Right cardiac atrium (tissue), 5 donors: ENCODE measurements at places on chromosomes 1 and 21. TPM values are rescaled to one million over a fixed set of nuclear protein-coding genes. Genes with fewer than 3 reads are reported as not detected.

- DNase-seq = peak; percentile 67
Observed at GRCh38 chr1:28156821-28157220, 19.7 kb downstream of the PTAFR start.

GRCh38 chr1:23434260-23434775 lies 9.8 kb upstream of the TCEA3 start:
- DNase-seq = no peak

- DNase-seq = no peak
Observed at GRCh38 chr1:52679048-52679447, 19.1 kb downstream of the COA7 start.

DNA sequence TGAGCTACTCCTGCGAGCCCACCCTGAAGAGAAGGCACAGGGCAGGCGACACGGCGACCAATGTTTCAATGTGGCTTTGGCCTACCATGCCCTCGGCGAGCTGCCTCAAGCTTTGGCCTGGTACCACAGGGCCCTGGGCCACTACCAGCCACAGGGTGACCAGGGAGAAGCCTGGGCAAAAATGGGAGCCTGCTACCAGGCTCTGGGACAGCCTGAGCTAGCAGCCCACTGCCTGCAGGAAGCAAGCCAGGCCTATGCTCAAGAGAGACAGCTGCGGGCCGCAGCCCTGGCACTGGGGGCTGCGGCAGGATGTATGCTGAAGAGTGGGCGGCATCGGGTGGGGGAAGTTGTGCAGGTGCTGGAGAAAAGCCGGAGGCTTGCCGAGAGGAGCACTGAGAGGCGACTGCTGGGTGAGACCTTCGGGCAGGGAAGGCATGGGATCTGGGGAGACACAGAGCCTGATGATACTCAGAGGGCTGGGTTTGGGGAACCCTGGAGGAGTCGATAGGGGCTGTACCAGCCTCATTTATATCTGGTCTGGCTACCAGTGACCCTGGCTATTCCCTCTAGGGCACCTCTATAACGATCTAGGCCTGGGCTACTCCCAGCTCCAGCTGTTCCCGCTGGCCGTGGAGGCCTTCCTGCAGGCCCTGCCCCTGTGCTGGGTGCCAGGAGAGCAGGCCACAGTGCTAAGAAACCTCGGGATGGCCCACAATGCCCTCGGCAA lies 2.3 kb downstream of the TTC24 start:
- DNase-seq = no peak

- DNase-seq = peak; percentile 9
Observed at GRCh38 chr1:16719571-16720350, 20.6 kb upstream of the RNU1-4 start.

GRCh38 chr1:174812016-174812415 lies 187.7 kb upstream of the CACYBP start:
- DNase-seq = no peak

DNA sequence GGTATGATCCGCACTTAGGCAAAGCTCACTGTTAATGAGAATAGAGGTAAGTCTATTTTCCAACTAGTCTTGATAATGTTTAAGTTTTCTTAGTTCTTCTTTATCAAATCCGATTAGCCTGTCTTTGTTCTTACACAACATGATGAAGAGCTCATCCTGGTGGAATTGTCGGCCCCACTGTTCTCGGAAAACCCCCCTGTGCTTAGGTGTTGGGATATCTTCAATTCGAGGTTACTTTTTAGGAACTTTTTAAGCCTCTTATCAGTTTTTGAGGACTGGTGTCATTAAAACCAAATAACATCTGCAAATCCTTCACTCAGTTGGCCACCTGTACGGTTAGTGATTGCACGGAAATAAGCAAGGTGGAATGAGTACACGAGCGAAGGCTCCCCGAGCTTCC lies 60.7 kb upstream of the KIF26B start:
- no peak for DNase-seq

- no peak for DNase-seq
Observed at GRCh38 chr1:85379203-85380136, 85.5 kb downstream of the DDAH1 start.

DNA sequence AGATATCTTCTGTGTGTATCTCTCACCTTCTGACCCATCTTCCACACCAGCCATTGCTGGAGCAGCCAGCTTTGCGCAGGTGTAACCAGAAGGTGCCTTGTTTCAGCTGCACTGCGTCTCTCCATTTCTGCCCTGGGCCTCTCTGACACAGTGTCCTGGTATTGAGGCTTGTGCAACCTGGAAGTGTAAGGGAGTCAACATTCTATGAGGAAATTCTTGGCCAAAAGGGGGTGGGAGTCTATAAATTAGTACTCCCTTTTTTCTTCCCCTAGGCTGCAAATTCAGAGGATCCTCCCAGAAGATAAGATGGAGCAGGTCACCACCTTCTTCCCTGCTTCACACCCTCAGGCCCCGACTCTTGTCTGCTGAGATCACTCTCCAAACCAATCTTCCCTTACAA lies 109.1 kb downstream of the MRPS6 start:
- DNase-seq = no peak

DNA sequence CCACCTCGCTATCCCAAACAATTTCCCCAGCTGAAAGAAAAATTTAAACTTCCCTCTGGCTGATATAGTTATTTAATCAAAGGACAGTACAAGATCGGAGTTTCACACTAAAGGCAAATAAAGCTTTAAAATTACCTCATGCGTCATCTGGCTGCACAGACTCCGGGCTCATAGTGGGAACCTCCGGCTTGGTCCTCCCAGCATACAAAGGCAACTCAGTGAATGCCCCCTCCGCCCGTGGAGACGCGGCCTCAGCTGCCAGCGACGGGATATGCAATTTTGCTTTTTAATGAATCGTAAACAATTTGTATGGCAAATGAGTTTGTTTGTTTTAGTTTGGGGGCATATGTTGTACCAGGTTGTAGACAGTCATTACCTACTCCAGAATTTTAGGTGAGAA lies 214.6 kb upstream of the NFIA start:
- no peak for DNase-seq

DNA sequence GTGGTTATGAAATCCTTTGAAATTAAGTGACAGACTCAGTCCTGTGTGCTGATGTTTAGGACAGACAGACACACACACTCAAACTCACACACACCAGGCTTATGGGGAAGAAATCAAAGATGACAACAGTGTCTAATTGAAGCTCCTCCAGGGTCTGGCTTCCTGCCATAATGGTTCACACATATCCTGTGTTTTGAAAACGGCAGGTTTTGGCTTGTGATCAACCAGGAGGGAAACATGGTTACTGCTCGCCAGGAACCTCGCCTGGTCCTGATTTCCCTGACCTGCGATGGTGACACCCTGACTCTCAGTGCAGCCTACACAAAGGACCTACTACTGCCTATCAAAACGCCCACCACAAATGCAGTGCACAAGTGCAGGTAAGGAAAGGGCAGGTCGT lies 4.6 kb downstream of the MTARC1 start:
- DNase-seq = no peak

DNA sequence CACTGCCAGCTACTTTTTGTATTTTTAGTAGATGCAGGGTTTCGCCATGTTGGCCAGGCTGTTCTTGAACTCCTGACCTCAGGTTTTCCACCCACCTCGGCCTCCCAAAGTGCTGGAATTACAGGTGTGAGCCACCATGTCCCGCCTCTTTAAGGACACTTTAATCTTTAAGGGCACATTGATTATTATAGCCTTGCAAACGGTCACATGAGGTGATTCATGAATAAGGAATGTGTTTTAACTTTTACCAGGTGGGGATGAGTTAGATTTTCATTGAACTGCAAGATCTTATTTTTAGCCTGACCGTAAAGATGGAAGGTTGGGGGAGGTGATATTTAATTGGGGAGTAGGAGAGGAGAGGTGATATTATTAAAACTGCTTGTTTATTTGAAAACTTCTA lies 61.9 kb downstream of the TBCE start:
- no peak for DNase-seq

DNA sequence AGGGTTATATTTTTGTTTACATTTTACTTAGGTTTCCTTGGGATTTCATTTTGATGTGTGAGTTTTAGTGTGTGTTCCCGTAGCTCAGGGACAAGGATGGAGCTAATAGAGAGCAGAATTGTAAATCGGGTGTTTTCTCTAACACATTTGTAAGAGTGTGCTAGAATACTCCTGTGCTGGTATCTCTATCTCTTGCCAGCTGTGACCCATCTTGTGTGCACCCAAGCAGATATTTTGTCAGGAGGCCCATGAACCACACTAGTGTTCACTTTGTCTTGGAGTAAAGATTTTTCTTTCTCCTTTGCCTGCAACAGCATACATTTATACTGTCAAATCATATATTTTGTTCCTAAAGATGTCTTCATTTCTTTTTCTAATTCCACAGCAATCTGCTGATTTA lies 23.4 kb downstream of the KRTAP19-8 start:
- DNase-seq = no peak

DNA sequence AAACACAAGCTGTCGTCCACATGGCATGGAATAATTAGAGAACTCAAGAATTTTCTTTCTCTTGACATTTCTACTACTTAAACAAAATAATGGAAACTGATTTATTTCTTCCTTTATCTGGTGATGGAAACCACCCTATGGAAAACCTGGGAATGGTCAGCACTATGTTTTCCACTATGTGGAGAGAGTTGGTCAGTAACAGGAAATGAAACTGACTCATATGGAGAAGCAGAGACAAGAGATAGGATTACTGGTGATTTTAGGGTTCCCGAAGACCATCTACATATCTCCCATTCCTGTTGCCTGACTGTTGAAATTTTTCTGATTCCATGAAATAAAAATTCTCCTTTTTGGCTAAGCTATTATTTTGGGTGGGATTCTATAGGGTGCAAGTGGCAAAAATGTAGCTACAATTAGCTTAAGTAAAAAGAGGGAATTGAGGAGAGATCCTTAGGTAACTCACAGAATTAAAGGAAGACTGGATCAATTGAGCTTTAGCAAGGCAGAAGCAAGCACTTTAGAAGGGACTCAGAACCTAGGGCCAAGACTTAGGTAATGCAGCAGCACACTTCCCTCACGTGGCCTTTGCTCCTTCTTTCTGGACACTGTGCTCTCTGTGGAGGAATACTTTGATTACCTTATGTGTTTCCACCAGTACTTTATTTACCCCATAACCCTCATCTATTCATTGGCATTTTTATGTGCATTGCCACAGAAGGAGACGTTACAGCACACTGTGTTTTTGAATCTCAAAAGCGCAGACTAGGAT lies 89.6 kb downstream of the LEPR start:
- DNase-seq = no peak

DNA sequence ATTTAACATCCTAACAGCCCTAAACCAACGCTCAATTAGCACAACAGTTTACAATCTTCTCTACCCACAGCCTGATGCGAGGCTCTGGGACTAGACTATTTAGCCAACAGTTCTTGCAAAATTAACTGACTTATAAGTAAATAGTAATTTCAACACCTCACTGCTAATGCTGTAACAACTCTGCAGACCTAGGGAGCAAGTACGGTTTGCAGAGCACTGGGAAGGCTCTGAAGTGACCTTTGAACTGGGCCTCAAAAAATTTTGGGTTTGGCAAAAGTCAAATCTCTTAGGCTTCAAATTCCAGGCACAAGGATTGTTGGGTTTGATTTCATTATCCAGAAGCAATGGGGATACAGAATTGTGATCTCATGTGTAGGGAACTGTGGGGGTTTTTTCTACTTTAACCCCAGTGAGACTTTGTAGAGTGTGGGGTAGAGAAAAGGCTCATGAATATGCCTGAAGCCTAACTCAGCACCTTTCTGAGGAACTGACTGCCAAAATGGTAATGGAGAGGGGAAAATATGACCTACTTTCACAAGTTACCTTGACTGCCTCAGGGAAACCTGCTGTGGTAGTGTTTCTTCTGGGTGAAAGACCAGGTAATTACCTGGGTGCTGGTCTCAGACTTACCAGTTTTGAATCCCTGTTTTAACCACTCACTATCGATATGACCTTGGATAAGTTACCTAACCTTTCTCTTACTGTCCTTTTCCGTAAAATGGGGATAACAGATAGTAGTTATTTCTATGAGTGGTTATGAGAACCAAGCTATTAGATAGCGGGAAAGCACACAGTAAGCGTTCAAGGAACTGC lies 889 bp upstream of the TXLNA start:
- no peak for DNase-seq

DNA sequence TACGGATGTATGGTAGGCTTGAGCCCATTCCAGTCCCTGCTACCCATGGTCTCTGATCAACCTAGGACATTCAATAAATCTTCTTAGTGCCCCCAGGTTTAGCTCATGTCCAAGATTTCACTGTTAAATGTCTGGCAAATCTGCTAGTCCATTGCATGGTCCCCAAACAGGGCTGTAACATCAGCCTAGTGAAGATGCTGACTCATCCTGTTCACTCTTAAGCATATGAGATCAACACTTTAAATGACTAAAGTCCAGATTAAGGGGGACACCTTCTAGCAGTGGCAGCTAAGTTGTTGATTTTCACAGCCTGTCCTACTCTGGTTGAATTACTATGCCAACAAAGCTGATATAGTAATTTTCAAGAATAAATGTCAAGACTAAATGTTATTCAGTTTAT lies 46.5 kb upstream of the NUF2 start:
- no peak for DNase-seq

DNA sequence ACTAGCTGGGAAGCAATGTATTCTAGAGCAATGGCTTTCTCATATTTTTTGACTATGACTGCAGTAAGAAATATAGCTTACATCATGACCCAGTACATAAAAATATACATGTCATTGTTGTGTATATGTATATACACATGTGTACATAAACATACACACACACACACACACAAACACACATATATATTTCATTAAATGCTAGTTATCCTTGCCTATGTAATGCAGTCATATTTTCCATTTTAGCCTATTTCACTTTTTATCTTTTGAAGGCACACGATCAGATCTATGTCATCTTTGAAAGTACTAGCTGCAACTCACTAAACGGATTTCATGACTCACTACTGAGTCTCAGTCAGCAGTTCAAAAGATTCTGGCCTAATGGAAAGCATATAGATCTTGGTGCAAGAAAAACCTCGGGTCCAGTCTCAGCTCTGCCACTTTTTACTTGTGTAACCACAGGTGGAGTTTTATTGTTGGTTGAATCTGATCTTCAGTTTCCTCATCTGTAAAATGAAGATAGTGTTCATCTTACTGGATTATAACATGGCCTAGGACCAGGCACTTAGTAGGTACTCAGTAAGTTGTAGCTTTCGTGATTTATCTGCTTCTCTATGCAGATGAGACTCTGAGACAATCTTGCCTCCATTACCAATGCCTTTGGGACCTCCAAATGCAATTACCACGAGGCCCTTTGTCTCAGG lies 325.6 kb downstream of the RRAGC start:
- DNase-seq = no peak

DNA sequence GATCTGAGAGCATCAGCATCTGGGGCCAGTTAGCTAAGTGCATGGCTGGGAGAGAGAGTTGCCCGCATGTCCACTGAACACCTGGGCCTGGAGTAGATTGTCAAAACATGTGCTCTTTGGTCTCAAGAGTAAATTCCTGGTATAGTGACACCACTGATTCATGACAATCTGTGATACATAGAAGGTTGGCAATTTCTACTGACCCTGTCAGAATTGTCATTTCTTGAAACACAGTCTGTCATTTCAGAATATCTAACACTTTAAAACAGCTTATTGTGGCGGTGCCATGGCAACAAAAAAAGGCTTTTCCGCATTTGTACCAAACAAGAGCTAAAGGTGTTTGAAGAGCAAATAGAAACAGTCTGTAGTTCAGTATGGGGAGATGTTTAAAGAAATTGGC lies 186.4 kb upstream of the FAM78B start:
- DNase-seq = no peak

The BEND5 gene
- total RNA-seq = 5.9 TPM

The XCL1 gene
- total RNA-seq = not detected

The OR2T11 gene
- not detected for total RNA-seq

The SRSF4 gene
- total RNA-seq = 60.5 TPM

The OR2T35 gene
- total RNA-seq = not detected

The CLEC20A gene
- total RNA-seq = not detected

The BTF3L4 gene
- total RNA-seq = 33.2 TPM

The TNFRSF8 gene
- 2.6 TPM for total RNA-seq

The SHE gene
- total RNA-seq = 22.3 TPM
